ENCODE measurements at places on chromosomes 2 and 18. TPM values are rescaled to one million over a fixed set of nuclear protein-coding genes. Genes with fewer than 3 reads are reported as not detected.

GRCh38 chr2:158600155-158600802 lies 143.5 kb downstream of the PKP4 start:
- peak; percentile 84 for DNase-seq

GRCh38 chr2:85750587-85751575 lies 2.9 kb upstream of the ATOH8 start:
- DNase-seq, result peak; percentile 73

- DNase-seq, result peak; percentile 89
Observed at GRCh38 chr2:201151127-201151981, 31.6 kb upstream of the CASP10 start.

DNA sequence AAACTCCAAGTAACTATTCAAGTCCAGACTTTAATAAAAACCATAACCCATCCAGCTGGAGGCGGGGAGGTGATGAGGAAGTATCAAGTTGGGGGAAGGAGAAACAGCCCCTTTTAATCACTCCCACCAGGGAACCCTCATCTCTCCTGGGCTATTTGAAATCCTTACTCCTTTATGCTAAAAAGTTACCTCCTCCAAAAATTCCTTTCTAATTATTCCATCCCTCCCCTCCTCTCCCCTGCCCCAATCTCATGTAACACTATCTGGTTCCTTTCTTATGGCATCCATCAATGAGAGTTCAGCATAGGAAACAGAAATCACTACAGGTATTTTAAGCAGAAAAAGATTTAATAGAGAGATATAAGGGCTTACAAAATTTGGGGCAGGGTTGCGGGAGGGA lies 9.3 kb upstream of the SLC14A2 start:
- DNase-seq, result no peak

- DNase-seq, result no peak
Observed at GRCh38 chr2:95574506-95574905, 17.3 kb upstream of the TRIM43 start.

DNA sequence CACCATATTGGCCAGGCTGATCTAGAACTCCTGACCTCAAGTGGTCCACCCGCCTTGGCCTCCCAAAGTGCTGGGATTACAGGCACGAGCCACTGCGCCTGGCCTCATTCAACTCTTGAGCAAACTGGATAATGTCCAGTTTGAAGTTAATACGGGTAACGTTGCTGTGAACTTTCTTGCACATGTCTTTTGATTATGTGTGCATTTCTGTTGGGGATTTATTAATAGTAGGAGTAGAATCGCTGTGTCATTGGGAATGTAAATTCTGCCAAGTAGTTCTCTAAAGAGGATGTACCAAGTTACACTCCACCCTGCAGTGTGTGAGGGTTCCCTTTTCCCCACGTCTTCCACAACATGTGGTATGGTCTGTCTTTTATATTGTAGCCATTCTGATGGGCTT lies 6.2 kb downstream of the IMPA2 start:
- no peak for DNase-seq

GRCh38 chr2:236748801-236749200 lies 179.2 kb downstream of the ACKR3 start:
- DNase-seq, result no peak

GRCh38 chr2:72738096-72738495 lies 87.7 kb downstream of the EXOC6B start:
- DNase-seq, result no peak

GRCh38 chr2:16014802-16015201 lies 74.5 kb downstream of the MYCN start:
- no peak for DNase-seq

DNA sequence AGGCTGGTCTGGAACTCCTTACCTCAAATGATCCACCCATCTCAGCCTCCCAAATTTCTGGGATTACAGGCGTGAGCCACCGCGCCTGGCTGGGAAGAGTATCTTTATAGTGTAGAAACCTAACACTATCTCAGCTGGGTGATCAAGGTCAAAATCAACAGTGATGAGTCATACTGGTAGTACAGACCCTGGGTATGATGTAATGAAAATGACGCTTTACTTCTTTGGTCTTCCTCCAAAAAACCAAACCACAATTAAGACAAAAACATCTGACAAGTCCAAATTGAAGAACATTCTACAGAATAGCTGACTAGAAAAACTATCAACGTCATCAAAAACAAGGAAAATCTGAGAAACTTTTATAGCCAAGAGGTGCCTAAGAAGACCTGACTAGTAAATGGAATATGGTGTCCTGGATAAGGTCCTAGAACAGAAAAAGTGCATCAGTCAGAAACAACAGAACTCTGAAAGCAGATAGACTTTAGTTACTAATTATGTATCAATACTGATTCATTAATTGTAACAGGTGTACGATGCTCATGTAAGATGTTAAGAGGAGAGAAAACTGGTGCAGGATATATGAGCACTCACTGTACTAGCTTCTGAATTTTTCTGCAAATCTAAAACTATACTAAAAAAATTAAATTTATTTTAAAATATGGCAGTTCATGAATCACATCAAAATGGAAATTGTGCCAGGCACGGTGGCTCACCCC lies 25.4 kb downstream of the PDCL3 start:
- DNase-seq, result peak; percentile 90

DNA sequence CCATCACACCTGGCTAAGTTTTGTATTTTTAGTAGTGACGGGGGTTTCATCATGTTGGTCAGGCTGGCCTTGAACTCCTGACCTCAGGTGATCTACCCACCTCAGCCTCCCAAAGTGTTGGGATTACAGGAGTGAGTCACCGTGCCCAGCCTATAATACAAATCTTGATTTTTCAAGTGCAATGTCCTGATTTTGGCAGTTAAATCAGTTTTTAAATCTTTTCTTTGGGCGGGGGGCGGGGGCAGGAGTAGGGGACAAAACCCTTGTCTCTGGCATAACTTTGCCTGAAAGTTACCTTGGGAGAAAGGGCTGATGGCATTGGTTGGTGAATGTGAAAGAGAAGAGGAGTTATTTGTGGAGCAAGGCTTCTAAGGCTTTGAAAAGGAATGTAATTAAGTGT lies 12.3 kb downstream of the GALNT1 start:
- DNase-seq, result no peak

DNA sequence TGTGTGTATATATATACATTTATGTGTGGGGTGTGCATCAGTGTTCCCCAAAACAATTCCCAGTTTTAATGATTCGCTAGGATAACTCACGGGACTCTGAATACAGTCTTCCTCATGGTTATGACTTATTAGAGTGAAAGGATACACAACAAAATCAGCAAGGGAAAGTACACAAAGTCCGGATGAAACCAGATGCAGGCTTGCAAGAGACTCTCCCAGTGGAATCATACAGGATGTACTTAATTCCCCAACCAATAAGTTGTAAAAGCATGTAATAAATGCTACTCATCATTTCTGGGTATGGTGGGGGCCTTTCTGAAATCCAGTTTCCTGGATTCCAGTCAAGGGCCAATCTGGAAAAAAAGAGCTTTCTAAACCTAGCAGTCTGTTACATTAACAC lies 654.1 kb upstream of the SYT4 start:
- DNase-seq, result peak; percentile 20

DNA sequence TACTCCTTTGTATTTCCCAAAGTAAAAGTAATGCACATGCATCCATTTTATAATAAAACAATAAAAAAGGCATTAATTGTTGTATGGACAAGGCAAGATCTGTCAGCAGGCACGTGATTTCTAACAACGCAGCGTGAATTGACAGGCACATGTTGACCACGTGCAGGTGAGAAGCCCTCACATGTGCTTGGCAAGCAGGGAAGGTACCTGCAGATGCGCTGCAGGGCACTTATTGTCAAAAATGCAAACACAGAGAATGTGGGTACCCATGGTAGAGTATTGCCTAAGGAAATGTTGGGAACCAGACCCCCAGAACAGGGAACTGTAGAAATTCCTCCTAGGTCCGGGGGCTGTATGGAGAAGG lies 515.0 kb upstream of the HS6ST1 start:
- no peak for DNase-seq

DNA sequence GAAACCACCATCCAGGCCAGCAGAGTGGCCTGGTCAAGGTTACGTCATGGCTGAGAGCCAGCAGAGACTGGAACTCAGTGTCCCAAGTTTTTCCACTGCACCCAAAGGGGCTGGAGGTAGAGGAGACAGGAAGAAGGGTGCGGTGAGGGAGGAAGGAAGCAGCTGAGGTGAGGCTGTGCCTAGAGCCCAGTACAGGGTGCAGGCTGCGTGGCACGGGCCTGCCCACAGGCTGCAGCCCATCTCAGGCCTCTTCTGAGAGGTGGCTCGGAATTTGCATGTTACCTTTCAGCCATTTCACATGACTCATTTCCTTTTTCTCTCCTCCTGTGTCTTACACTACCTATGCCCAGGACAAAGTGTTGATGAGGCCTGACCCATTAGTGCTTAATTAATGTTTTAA lies 13.7 kb upstream of the MGAT4A start:
- DNase-seq, result no peak

DNA sequence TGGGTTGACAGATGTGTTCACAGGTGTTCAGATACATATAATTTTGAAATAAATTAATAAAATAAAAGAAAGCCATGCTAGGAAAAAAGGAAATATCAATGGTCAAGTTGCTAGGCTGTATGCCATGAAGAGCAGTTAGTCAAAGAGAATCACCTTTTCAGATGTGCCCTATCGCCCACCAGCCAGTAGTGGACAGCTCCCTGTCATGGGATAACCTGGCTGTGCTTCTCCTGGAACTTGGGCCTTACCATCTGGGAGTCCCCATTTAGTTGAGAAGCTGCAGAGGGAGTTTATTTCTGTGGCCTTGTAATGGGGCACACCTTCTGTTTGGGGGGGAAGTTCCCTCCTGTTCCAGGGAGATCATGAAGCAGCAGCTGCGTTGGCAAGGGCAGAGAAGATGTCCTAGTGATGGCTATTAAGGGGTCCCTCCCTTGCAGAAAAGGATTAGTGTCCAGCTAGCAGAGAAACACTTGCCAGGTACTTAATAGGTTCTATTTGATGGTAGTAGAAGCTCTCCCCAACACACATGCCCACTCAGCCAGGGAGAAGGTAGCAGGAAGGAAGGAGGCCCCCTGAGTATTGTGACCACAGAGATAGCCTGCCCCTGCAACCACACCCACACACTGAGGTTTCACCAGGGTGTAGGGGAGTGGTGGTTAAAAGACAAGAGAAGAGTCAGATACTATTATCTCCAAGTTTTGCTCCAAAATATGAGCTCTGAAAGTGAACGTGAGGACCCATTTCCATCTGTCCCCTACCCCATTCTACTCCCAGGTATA lies 117.7 kb downstream of the B3GNT2 start:
- DNase-seq, result no peak

- peak; percentile 32 for DNase-seq
Observed at GRCh38 chr2:14634489-14635390, 2.2 kb downstream of the LRATD1 start.

Gene HOXD10
- total RNA-seq, result 58.7 TPM

Gene ATL2
- total RNA-seq, result 65.6 TPM

DNA sequence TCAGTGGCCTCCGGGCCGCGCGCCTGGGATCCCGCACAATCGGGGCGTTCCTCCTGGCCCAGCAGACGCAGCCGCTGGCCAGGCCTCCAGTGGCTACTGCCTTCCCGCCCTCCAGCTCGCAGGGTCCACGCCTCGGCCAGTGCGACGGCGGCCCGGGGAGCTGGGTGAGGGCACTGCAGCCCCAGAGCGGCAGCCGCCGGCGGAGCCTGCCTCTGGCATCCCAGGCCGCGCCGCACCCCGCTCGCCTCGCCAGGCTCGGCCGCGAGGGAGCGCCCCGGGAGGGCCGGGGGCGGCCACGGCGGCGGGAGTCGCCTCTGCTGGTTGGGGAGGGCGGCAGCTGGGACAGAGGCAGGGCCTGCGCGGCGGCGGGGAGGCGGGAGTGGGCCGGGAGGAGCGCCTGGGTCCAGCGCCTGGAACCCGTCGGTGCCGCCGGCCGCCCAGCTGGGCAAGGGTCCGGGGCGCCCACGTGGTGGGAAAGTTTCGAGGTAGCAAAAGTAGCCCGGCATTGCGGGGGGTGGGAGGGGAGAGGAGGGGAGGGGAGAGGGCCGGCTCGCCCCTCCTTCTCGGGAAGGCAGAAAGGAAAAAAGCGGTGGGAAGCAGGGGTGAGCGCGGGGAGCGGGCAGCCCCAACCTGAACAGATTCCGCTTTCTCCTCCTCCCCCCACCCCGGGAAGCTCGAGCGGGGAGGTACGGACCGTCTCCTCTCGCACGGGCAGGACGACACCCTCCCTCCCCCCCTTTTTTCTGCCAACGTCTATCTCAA lies 1.5 kb upstream of the INHBB start:
- no peak for DNase-seq

DNA sequence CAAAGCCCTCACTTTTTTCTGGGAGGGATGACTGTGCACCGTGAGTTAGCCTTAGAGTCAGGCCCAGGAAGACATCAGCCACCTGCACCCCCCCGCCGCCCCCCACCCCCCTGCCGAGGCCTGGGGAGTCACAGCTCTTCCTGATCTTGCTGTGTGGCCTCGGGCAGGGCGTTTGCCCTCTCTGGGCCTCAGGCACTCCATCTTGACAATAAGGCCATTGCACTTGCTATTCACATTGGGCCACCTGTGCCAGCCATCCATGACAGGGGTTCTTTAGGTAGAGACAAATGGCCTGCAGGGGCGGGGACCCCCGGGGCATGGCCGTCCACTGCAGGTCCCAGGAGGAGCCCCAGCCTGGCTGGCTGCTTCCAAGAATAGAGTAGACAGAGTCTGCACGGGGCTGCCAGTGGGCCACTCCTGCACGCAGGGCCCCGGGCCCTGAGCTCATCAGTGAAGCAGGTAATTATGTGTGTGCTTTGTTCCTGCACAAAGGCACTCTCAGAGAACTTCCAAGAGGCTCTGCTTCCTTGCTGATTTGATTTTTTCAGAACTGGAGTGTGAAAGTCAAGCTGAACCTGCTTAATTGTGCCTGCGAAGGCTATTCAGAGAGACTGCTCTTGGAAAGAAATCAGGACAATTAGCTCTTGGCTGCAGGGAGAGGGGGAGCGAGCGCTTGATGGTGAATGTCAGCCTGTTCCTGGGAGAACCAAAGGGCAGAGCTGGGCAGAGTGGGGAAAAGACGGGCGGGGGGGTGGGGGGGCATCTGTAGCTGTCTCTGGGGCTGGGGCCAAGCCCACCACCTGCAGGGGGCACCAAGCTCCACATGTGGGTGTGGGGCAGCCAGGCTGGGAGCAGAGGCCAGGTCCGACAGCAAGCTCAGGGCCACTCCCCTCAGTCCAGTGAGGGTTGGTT lies 40.3 kb downstream of the RRM2 start:
- DNase-seq, result no peak

Gene HJURP
- 27.2 TPM for total RNA-seq

DNA sequence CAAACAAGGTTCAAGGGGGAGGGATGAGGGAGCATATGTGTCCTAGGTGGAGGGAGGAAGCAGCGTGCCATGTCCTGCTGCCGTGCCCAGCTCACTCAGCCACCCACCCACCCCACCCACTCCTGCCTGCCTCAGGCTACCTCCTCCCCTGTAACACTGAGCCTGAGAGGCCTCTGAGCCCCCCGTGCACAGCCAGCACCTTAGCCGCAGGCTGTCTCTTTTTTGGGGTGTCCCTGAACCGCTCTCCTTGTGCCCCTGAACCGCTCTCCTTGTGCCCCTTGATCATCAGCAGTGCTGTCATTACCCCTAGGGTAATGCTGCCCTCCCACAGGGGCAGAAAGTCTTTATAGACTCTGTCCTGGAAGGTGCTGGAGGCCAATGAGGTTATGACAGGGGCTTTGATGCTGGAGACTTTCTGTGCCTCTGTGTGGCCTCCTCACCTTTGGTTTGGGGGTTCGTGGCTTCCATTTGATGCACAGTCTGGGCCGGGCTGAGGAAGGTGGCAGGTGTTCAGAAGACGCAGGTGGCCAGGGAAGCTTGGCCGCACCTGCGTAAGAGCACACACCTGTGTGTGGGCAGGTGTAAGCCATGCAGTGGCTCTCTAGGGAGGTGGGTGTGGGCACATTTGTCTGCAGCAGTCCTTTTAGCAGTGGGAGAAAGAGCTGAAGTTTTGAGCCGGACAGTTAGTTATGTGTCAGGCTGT lies 140.0 kb downstream of the SEPTIN10 start:
- no peak for DNase-seq

Gene ZBTB14
- 14.2 TPM for total RNA-seq

Gene CFAP65
- total RNA-seq, result not detected

Gene IL36B
- not detected for total RNA-seq

Gene CHCHD5
- total RNA-seq, result 7.4 TPM
